ENCODE measurements at places on chromosomes 1 and 21. TPM values are rescaled to one million over a fixed set of nuclear protein-coding genes. Genes with fewer than 3 reads are reported as not detected.

KLF17 gene
- 0.17 TPM for total RNA-seq

THEM5 gene
- 0.17 TPM for total RNA-seq

IGSF8 gene
- 16.0 TPM for total RNA-seq

C1orf74 gene
- total RNA-seq: 4.4 TPM

SLFNL1 gene
- total RNA-seq: 0.66 TPM

LAPTM5 gene
- total RNA-seq: not detected

MAP3K21 gene
- 0.73 TPM for total RNA-seq

DNM3 gene
- 2.0 TPM for total RNA-seq

SAMD13 gene
- total RNA-seq: 1.2 TPM
